ENCODE measurements at places on chromosomes 12 and 14.

DNA sequence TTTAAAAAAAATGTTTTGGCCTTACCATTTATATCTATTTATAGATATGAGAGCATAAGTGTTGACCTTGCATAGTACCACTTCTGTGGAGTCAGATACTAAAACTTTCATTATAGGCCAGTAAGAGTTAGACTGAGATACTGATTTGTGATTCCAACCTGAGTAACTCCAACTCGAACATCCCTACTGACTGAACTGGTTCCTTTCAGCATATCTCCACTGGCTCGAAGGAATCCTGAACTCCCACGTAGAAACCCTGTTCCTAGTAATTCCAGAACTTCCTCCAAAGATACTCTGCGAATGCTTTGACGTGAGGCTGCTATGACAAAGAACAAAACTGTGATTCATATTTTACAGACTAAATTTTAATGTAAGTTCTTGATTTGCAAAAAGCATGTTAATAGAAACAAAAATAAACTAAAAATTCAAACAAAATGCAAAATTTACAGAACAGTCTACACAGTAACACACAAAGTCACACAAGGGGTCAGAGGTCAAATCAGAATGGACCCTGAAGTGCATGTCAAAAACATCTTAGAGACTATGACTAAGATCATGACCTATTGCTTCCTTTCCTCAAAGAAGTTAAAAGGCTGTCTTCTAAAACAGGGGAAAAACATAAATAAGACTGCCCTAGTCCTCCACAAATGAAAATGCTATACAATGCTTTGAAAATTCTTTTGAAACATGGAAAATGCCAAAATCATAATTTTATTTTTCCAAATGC, 31.5 kb downstream of the HEATR5A start:
- DNase-seq: no peak

- DNase-seq: peak; percentile 75
Measured at GRCh38 chr14:35341751-35342488, 49.7 kb downstream of the PSMA6 start.

DNA sequence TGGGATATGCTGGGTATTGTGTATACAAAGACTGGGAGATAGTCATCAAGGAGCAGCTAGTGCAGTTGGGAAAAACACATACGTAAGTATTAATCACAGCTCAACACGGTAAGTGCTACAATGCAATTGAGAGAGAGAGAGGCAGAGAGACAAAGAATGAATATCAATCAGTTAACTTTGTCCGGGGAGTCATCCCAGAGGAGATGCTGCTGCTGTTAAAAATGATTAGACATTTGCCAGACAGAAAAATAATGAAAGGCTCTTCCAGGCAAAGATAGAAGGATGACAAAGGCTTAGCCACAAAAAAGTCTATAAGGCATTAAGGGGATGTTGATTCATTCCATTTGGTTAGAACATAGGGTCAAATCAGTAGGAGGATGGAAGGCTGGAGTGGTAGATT, 45.1 kb downstream of the AKAP6 start:
- no peak for DNase-seq

DNA sequence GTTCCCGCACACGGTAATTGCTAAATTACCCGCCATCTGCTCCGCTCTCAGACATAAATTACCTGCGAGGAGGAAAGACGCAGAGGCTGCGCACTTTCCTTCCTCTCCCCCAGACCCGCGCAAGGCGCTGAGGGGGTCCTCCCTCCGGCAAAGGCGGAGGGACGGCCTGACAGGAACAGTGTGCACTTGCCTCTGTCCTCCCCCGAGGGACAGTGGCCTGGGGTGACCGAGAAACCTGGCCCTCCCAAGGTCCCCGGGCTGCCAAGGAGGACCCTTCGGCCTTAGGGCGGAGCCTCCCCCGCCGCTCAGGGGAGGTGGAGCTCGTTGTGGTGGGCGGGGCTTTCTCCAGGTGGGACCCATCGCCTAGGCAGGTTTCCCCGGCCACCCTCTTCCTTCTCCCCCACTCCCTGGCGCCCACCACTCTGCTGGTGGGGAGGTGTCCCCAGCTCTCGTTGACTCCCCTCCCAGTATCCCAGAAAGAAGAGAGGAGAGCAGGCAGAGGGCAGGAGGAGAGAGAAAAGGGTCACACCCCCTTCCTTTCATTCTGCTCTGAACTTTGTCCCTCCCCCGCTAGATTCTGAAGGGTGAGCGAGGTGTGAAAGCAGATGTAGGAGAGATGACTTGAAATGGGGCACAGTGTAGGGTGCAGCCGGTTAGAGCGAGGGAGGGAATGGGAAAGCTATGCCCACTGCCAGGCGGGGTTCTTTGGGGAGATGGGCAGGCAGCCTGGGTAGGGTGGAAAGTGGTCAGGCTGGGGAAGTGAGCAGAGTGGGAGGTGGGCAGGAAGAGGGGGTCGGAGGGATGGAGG, 11.4 kb upstream of the CALCOCO1 start:
- DNase-seq: no peak
